ENCODE measurements at places on chromosomes 12 and 14.

DNA sequence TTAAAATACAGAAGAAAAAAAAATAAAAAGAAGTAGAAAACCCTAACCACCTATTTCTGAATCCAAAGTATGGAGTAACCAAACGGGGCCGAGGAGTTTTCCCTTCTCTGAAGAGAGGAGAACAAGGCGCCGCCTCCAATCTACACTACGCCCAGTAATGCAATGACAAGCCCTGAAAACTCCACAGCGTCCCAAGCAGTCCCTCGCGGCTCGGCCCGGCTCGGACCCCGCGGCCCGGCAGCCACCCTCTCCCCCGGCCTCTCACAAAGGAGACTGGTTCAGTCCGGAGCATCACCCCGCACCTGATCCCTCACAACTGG, 371 bp downstream of the CHD8 start:
- no peak for DNase-seq

DNA sequence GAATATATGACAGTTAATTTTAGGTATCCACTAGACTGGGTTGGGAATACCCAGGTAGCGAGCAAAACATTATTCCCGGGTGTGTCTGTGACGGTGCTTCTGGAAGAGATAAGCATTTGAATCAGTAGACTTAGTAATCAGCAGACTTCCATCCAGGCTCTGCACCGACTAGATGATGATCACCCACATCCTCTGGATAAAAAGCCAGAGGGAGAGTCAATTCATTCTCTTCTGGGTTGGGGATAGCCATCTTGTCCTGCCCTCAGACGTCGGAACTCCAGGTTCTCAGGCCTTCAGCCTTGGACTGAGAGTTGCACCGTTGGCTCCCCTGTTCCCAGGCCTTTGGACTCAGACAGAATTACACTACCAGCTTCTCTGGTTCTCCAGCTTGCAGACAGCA, 168.0 kb downstream of the PHLDA1 start:
- DNase-seq, result no peak

GRCh38 chr12:64714551-64714968, 44.6 kb downstream of the GNS start:
- DNase-seq, result no peak

- no peak for DNase-seq
Observed at GRCh38 chr12:106145539-106146447, 7.0 kb upstream of the NUAK1 start.

DNA sequence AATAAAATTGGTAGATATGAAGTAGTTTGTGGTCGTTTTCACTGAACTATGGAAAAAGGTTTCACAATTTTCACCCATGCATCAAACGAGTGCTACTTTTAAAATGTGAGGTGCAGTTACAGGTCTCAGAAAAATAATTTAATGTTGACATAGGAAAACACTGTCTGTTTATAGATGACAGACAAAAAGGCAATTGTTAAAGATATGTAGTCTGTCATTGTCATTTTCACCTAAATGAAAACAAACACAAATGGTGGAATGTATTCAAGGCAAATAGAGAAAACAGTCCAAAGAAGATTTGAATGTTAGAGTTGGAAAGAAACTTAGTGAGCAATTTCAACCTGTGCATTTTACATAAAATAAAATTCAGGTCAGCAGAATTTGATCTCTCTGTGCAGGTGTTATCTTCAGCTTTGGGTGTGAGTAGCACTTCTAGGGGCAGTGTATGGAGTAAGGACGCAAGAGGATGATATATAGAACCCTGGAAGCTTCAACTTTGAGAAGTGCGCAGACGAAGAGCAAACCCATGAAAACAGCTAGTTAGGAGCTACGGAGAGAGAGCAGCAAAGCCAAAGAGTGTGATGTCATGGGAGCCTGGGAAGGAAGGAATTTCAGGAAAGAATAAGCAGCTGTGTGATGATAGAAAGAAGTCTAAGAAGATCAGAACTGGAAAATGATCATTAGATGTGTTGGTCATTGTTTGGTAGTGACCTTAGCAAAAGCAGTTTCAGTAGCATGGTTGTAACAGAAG, 6.2 kb downstream of the RERG start:
- DNase-seq, result no peak

GRCh38 chr12:12622418-12622817, 10.7 kb downstream of the CREBL2 start:
- peak; percentile 56 for DNase-seq

DNA sequence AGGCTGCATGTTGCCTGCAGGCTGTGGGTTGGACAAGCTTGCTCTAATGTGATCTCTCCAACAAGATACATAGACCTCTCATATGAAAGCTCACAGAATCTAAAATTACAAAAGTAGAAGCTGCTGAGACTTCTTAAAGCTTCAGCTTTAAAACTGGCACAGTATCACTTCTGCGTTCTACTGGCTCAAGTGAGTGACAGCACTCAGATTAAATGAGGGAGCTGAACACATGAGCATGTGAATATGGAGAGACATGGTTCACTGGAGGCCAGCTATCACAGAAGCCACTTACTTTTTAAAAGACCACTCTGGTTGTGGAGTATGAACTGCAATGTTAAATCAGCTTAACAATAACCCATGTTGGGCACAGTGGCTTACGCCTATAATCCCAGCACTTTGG, 29.1 kb upstream of the ANO6 start:
- DNase-seq, result no peak

GRCh38 chr12:122813310-122813713, 21.9 kb upstream of the HIP1R start:
- DNase-seq, result no peak

DNA sequence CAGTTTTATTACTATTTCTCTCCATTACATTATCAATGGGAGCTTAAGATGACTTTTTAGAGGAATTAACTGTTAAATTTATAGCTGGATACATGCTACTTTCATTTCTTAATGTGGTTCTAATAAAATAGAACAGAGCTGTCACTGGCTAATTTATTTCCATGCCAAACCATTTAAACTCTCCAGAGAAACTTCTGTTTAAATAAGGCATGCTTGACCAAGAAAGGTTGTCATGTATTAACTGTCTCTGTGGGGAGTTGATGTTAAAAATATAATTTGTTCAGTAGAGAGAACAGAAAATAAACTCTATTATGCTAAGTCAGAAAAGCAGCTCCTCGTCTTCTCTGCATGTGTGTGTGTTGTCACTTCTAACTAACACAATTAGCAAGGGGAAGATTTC, 447.4 kb downstream of the SLC16A7 start:
- DNase-seq, result no peak

- DNase-seq, result peak; percentile 29
Observed at GRCh38 chr14:68368850-68369249, 424.0 kb downstream of the ZFP36L1 start.

- DNase-seq, result no peak
Observed at GRCh38 chr12:75209812-75210138, at the start of gene KCNC2. Gene KCNC2, minus strand, starts transcription at chr12:75209839.

GRCh38 chr14:89793367-89793716, 161.2 kb downstream of the EFCAB11 start:
- DNase-seq, result no peak

- DNase-seq, result no peak
Observed at GRCh38 chr12:88166179-88166578, 24.1 kb downstream of the TMTC3 start.

- no peak for DNase-seq
Observed at GRCh38 chr12:57441846-57442427, 7.4 kb downstream of the INHBC start.

- no peak for DNase-seq
Observed at GRCh38 chr12:124884587-124885438, 21.1 kb upstream of the SCARB1 start.

DNA sequence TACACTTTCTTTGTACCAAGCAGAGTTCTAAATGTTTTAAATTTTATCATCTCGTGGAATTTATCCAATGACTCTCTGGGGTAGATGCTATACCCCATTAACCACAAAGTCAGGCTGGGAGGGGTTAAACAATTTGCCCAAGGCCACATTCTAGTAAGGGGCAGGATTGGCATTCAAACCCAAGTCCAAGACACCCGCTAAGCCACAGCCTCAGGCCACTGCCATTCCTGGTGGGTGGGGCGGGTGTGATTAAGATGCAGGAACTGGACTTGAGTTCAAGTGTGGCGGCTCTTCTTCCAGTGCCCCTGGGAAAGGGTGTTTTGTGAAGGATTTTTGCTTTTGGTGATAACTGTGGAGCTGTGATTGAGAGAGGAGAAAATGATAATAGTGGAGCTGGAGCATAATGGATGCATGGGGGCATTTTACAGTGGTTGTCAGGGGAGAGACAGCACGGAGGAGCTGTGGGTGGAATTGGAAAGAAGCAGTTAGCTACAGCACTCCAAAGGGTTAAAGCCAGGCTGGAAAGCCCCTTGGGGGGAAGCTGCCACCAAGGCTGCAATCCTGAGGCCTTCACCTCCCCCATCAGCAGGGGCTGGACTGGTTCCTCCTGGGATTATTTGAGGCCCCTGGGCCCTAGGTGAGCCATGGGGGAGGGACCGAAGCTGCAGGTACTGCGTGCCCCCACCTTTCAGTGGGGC, 1.0 kb upstream of the VRTN start:
- DNase-seq, result no peak

DNA sequence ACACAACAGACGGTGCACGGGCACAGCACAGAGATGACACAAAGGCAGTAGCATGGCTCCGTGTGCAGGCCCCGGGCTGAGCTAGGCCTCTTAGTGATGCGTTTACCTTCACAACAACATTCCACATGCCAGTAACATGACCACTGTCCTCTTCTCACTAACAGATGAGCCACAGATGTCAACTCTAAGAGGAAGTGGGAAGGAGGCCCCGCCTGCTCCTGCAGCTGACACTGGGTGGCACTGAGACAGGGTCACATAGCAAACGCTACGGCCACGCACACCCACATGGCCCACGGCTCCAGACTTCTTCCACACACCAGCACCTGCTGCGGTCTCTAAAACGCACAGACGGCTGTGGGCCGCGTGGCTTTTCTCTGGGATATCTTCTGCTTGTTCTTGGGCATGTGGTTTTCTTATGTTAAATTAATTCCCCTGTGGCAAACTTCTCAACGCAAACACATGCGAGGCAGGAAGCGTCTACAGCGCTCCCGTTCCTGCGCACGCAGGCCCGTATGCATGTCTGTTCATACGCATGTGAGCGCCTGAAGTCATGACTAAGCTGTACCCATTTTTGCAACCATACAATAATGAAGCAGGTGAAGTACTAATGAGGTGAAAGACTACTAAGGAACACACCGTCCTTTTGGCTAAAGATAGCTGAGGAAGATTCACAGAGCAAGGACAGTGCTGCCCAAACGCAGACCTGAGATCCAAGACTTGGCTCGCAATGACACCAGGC, 26.8 kb downstream of the AMN start:
- DNase-seq, result peak; percentile 48

DNA sequence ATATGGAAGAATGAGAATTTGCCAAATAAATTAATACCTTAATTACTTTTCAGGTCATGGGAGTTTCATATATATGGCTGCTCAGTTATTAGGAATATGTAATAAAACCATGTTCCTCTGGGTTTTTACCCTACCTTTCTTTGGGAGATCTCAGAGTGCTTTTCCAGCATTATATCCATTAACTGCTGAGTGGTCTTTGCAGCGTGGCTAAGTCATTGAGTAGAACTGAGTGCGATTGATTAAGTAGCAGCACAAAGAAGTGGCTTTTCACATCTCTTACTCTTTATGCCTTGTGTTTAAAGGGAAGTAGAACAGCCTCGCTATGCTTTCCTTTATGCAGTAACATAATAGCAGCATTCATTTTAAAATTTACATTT, 340.1 kb downstream of the SNAPC1 start:
- no peak for DNase-seq

DNA sequence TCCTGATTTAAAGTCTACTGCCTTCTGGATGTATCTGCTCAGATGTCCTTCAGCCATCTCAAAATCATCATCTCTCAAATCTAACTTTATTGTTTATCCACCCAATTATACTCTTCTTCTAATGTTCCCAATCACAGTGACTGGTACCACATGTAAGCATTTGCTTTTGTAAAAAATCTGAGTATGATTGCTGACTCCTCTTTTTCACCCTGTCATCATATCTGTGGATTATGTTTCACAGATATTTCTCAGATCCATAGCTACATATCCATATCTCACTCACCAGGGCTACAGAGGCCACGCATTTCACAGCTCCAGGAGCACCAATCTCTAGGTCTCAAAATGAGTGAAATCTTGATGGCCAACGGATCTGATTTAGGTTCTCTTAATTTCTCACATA, 76.1 kb downstream of the DHRS2 start:
- no peak for DNase-seq

DNA sequence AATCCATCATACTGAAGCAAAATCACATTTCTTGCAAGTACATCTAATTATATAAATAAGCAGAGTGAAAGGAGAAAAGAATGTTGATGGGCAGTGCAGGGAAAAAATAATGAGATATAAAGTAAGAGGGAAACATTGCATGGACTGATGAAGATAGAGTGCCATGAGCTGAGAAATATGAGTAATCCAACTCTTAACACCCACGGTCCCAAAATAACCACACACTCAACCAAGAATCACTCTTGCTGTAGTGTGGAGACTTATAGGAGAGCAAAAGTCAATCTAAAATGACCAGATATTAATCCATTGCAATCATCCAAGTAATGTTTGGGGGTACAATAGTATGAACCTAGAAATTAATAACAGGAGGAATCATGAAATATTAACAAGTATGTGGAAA, 40.2 kb downstream of the MYF5 start:
- DNase-seq, result no peak

- DNase-seq, result no peak
Observed at GRCh38 chr12:6221146-6221545, 20.9 kb downstream of the CD9 start.

DNA sequence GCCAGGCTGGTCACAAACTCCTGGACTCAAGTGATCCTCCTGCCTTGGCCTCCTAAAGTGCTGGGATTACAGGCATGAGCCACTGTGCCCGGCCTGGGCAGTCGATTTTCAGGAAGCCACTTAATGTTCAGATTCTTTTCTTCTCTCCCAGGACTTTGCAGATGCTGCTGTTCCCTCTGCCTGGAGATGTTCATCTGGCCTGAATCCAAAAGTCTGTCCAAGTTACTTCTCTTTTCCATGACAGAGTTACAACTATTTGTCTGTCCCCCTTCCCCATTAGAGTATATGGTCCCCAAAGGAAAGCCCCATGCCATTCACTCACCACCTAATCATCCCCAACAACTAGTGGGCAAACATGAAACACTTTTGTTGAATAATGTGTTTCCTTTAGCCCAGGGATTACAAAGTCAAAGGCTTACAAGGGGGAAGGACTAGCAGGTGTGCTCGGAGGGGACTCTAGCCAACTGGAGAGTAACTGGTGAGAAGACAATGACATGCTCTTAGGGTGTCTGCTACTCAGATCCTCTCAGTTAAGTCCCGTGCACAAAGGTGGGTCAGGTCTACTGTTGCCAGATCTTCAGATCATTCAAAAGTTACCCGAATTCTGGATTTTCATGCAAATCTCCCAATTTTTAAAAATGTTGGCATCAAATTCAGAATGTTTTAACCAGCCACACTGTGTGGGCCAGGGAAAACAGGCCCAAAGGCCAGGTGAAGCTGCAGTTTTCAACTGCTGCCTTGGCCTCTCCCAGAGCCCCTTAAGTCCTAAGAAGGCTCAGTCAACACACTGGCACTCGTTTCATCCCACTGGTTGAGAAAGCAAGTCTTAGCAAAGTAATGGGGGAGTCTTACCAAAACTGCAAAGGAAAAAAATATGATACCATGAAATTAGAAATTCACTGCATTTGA, 29.6 kb downstream of the NUDT4 start:
- DNase-seq, result no peak

GRCh38 chr14:92505826-92506225, 7.8 kb upstream of the RIN3 start:
- no peak for DNase-seq

- no peak for DNase-seq
Observed at GRCh38 chr14:88660056-88660455, 97.2 kb downstream of the ZC3H14 start.

GRCh38 chr14:104184911-104185499, 46.6 kb downstream of the KIF26A start:
- no peak for DNase-seq

- DNase-seq, result no peak
Observed at GRCh38 chr12:69115951-69116350, 123.4 kb upstream of the CPSF6 start.
